Large intestine (tissue), 12 donors: ENCODE measurements at places on chromosomes 2 and 18.

- DNase-seq, result no peak
Measured at GRCh38 chr18:8301427-8302172, 307.6 kb upstream of the RAB12 start.

- no peak for DNase-seq
Measured at GRCh38 chr2:59884166-59884565, 669.3 kb downstream of the BCL11A start.

- no peak for DNase-seq
Measured at GRCh38 chr18:40907842-40908241, 1047.2 kb upstream of the PIK3C3 start.

- no peak for DNase-seq
Measured at GRCh38 chr2:234147335-234147861, 96.9 kb downstream of the SPP2 start.

- DNase-seq, result no peak
Measured at GRCh38 chr2:73249636-73250035, 15.5 kb downstream of the CCT7 start.

DNA sequence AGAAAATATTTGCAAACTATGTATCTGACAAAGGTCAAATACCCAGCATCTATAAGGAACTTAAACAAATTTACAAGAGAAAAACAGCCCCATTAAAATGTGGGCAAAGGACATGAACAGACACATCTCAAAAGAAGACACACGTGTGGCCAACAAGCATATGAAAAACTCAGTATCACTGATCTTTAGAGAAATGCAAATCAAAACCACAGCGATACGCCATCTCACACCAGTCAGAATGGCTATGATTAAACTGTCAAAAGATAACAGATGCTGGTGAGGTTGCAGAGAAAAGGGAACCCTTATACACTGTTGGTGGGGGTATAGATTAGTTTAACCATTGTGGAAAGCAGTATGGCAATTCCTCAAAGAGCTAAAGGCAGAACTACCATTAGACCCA, 64.3 kb upstream of the RBMS1 start:
- no peak for DNase-seq
